ENCODE measurements at places on chromosomes 1 and 21.

GRCh38 chr1:85816606-85817005 is 108.4 kb upstream of the ZNHIT6 start:
- no peak for DNase-seq

DNA sequence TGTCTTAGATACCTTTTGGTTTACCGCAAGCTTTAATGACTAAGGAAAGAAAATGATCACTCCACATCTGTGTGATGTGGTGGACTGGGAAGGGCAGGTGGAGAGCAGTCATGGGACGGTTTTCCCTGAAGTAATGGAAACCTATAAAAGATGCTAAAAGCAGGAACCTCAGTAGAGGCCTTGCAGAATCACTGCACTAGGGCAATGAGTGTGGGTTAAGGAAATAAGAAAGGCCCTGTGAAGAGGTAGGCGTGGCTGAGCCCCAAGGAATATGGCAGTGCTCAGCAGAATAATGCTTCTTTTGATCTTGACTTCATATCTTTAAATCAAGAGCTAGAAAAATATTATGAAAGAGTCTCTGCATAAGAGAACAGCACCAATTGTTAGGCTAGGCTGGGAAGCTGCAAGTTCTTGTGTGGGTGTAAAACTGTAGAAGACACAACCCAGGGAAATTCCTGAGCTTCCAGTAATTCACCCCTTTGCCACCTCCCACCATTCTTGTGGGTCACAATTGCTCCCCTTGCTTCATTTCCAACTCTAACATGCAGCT is 49.9 kb downstream of the CLCA4 start:
- no peak for DNase-seq

DNA sequence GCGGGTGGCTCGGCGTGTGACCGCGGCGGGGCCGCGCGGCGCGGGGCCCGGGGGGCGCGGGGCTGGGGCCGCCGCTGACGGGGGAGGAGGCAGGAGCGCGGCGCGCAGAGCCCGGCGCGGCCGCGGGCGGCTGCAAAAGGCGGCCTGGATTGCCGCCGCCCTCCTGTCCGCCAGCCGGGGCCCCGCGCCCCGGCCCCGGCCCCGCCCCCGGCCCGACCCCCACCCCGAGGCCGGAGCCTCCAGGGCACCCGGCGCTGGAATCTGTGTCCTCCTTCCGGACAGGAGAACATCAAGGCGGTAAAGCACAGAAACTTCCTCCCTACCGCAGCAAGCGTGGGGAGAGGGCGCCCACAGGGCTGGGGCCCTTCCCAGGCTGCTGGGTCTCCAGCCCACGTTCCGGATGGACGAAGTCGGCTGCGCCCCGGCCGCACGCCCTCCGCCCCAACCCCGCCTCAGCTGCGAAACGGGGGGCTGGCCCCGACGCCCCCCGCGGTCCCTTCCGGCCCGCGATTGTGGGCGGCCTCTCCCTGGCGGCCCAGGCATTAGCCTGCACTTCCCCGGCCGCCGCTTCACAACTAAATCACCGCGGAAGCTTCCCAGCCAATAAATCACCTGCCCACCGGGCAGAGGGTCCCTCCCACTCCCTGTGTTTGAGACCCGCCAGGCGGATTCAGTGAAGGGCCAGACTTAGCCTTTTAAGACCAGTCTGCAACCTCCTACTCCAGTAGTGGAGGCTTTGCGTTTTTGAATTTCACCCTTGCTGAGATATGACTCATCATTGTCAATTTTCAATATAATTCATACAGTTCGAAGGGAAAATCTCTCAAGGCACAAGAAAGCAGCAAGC is 106.0 kb downstream of the SLC45A1 start:
- no peak for DNase-seq

GRCh38 chr1:47481936-47482335 is 44.1 kb downstream of the FOXD2 start:
- no peak for DNase-seq

- DNase-seq = no peak
Observed at GRCh38 chr1:88327391-88328267, 356.4 kb upstream of the PKN2 start.

DNA sequence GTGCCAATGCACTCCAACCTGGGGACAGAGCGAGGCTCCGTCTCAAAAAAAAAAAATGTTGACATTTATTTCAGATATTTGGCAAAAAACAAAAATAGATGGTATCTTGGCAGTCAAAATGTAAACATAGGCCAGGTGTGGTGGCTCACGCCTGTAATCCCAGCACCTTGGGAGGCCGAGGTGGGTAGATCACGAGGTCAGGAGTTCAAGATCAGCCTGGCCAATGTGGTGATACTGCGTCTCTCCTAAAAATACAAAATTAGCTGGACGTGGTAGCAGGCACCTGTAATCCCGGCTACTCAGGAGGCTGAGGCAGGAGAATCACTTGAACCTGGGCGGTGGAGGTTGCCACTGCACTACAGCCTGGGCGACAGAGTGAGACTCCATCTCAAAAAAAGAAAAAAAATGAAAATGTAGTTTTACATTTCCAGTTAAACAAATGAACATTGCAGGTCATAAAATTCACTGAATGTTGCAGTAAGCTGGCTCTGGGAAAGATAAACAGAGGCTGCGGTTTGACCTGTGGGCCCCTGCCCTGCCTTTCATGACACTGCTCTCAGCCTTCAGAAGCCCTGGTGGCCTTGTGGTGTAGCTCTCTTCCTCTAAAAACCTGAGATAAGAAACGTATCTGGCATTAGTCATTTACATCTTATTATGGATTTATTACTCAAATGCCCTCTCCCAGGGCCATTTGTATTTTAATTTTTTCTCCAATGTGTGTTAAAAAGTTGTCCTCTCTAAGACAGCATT is 12.2 kb upstream of the SLC44A3 start:
- DNase-seq = no peak

DNA sequence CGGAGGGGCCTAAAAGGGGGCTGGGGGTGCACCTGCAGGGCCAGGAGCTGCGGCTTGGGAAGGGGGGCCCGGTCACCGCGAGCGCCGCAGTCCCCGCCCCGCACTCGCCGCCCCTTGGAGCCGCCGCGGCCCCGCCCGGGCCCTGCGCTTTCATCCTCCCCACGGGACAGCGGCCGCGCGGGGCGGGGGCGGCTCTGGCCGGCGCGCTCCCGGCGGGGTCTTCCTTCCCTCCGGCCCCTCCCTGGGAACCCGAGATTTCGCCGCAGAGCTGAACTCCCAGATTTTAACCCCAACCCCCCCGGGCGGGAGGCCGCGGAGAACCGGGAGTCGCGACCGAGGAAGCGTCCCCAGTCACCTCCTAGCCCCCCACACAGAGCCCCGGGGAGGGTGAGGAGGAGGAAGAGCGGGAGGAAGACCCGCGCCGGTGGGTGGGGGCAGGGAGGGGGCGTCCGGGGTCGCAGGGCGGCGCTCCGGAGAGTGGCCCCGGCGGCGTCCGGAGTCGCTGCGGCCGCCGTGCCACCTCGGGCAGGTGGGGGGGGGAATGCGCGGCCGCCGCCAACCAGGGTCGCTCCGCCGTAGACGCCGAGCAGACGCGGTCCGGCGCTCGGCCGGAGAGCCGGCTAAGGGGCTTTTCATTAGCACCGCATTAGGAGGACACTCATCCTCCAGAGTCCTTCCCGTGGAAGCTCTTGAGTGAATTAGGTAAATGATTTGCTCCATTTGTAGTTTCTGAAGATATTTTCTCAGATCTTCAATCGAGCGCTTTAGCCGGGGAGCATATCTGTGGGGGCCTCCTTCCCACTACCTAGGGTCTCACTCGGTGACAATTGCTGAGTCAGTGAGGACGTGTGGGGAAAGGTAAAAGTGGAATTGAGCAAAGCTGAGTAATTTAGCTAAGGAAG is 31.6 kb upstream of the NFIA start:
- no peak for DNase-seq

GRCh38 chr1:22350171-22350923 is 101.3 kb upstream of the ZBTB40 start:
- DNase-seq = no peak

DNA sequence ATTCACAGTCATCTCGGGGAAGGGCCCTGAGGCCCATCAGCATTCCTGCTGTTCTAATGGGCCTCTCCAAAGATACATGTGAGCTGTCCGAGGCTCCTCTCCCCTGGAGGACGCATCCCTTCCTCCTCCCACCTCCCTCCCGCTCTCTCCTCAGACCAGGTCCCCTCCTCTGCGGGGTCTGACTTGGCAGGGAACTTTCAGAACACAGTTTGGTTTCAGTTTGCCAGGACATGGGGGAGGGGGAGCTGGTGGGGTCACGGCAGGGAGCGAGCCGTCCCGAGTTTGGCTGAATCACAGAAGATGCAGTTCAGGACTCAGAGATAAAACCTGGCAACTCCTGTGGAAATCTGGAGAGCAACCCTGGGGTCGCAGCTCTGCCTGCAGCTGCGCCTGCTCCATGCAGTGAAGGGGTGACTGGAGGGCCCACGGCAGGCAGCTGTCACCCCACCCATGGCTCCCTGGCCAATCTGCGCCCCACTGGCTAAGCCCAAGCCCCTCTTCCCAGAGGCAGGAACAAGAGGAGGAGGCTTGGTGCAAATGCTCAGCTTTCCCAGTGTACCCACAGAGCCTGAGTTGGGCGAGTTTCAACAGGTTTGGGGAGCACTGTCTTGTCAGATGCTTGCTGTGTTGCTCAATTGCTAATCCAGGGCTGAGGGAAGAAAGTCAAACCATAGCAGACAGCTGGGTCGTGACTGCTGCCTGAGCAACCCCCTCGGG is 5.7 kb downstream of the WNT4 start:
- no peak for DNase-seq

- peak; percentile 35 for DNase-seq
Observed at GRCh38 chr1:31799196-31799894, 16.5 kb downstream of the SPOCD1 start.

DNA sequence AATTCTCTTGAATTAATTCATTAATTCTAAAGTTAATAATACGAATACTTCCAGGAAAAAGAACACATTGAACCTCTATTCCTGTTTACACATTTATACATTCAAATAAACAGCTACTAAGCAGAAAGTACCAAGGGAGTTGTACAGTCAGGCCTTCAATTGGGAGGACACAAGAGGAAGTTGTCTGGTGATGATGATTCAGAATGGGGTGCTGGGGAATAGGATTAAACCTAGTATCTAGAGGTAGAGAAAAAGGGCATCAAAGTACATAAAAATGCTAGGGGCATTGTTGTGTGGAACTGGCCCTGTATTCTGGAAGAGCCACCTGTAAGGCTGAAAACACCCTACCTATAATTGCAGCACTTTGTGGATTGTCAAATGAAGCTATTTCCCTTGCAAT is 71.7 kb upstream of the MROH9 start:
- DNase-seq = no peak

DNA sequence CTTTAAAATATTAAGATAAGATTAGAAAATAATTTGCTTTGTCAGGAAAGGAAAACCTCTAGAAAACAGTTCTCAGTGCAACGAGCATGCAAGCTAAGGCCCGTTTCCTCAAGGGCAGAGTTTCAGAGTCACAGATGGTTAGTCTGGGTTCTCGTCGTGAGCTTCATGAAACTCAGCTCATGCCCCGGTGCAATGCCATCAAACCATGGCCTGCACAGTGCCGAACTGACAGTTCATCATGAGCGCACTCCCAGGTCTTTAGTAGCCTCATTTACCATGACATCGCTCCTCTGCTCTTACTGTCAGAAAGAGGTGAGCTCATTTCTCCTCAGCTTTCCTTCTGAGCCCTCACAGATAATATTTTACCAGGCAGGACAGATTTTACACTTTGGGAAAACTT is 319.2 kb downstream of the NTNG1 start:
- DNase-seq = no peak

GRCh38 chr1:154861607-154862094 is 8.4 kb downstream of the KCNN3 start:
- no peak for DNase-seq
